ENCODE measurements at places on chromosomes 3 and 15.

DNA sequence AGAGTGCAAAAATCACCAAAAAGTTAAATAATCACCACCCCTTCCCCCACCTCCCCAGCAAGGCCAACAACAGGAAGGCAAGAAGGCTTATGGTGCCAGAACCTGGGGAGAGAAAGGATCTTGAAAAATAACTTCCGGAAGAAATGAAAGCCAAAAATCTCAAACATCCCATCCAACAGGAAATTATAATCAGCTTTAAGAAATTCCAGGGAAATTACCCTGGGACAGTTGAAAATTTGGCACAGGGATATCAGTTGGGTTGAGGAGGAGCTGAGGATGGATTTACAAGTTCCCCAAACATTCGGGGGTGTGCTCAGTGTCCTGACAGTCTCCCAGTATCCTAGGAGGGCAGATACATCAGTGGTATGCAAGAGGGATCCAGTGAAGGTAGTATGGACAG is 82.7 kb downstream of the POLR2M start:
- no peak for DNase-seq

- DNase-seq: no peak
Observed at GRCh38 chr3:69116897-69117296, 5.5 kb downstream of the LMOD3 start.

DNA sequence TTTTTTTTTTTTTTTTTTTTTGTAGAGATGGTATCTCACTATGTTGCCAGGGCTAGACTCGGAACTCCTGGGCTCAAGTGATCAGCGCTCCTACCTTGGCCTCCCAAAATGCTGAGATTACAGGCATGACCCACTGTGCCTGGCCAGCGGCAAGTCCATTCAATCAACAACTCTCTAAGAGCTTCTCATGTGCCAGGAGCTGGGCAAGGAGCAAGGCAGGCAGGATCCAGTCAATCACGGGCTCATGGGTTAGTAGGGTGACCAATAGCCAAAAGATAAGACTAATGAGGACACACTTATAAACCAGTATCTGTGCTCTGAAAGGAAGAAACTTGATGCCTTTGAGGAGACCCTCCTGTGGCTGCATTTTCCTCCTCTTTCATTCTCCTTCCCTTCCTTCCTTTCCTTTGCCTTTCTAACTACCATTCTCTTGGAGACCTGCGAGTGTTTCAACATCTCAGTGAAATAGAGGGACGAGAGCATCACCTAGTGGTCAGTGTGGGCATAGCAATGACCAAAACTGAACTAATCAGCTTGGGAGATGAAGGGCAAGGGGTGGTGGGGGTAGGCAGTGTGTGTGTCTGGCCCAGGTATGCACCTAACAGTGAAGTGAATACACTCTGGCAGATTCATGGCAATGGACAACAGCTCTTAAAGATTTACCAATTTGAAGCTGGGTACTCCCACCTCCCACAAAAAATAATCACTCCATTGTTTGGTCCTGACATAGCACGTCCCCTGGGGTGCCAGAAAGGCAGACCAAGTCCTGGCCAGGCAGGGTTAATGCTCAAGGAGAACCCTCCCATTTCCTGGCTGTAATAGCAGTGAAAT is 6.3 kb downstream of the RPP25 start:
- peak; percentile 89 for DNase-seq

DNA sequence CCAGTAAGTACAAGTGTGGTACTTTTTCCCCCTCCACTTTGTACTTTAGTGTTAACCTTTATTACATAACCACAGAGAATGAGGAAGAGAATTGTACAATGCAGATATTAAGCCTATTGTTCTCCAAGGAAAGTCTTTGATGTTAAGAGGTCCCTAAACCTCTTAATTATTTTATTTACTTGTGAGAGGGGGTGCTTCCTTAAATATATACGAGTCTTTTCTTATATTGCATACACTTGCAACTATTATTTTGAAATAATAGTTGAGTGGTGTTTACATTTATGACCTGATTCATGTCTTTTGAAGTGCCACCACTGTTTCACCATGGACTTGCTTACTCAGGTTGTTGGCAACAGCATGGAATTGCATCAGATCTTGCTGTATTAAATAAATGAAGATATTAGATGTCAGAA is 10.1 kb downstream of the USP3 start:
- peak; percentile 55 for DNase-seq

DNA sequence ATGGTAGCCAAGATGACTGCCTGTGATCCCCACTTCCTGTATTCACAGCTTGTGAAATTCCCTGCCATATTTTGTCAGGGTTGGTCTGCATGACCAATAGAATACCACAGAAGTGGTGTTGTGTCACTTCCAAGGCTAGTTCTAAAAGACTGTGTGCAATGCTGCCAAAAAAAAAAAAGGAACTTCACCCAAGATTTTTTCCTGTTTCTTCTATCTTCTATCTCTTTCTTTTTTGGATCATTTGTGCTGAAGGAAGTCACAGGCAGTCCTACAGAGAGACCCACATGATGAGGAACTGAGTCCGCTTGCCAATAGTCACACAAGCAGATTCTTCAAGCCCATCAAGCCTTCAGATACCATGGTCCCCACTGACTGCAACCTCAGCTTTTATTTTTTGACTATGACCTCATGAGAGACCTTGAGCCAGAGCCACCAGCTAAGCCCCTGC is 18.1 kb upstream of the RAF1 start:
- DNase-seq: no peak

GRCh38 chr15:47812470-47812999 is 95.2 kb downstream of the SEMA6D start:
- DNase-seq: peak; percentile 20

DNA sequence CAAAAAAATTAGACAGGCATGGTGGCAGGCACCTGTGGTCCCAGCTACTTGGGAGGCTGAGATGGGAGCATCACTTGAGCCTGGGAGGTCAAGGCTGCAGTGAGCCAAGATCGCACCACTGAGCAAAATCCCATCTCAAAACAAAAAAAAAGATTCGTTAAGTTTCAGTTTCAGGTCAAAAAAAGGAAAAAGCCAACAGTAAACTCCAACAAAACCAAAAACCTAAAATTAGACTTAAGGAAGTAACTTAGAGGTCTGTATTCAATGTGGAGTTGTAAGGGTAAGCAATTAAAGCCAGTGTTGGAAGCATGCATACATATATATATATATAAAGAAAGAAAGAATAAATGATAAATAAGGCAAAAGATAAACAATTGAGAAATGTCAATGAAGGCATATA is 11.8 kb downstream of the KPNA1 start:
- no peak for DNase-seq

GRCh38 chr15:88243895-88244787 is 12.4 kb downstream of the NTRK3 start:
- DNase-seq: no peak

- peak; percentile 64 for DNase-seq
Observed at GRCh38 chr3:124559846-124560574, 170.2 kb upstream of the UMPS start.

DNA sequence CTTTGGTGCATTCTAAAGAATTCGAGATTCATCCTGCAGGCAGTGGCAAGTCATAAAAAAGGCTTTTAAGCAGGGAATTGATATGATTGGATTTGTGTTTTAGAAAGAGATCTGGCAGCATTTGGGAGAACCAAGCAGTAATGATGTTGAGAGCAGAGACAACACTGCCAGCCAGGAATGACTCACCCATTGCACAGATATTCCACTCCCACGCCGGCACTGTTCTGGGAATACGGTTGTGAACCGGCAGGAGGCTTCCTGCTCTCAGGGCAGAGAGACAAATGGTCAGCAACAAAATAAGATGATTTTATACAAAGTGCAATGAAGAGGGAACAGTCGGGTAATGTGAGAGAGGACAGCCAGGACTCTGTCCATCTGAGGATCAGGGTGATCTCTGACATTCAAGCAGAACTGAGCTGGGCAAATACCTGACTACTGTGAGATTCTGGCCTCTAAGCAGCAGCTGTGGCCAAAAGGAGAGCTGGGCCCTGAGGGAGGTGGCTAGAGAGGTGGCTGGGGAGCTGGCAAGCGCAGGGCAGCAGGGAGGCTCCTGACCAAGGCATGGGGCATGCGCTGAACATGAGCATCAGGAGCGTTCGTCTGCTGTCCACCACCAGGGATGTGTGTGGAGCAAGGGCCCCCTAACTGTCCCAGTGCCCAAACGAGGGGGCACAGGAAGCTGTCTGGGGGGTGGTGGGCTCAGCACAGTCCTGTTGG is 56.1 kb upstream of the PLXNA1 start:
- DNase-seq: peak; percentile 24

DNA sequence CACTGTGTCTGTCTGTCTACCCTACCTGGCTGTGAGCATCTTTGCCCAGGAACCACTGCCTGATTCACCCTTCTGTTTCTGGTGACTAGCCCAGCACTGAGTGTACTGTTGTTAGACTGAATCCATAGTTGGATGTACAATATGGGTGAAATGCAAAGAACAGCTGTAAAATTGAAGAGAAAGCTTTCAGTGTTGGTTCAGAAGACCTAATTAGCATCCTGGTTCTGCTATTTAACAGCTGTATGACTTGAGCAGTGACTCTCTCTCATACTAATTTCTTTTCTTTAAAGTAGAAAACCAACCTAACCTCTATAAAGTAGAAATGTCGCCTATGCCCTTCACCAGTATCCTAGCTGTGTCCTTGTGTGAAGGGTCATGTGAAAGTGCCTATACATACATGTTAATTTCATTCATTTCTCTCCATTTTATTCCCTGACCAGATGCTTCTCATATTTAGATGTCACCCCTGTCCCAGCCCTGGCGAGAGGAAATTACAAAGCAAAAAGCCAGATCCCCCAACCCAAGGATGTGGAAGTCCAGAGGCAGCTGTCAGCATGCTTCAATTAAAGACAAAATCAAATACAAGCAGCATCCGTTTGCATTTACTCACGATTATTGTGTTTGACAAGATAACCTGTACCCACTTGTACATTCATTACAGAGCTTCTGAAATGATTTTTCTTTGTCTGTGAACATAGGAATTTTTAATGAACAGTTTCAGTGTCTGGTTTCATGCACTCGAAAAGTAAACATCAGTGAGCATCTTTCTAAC is 305.7 kb upstream of the ICE2 start:
- no peak for DNase-seq

- no peak for DNase-seq
Observed at GRCh38 chr15:66948294-66948693, 117.1 kb upstream of the SMAD3 start.

DNA sequence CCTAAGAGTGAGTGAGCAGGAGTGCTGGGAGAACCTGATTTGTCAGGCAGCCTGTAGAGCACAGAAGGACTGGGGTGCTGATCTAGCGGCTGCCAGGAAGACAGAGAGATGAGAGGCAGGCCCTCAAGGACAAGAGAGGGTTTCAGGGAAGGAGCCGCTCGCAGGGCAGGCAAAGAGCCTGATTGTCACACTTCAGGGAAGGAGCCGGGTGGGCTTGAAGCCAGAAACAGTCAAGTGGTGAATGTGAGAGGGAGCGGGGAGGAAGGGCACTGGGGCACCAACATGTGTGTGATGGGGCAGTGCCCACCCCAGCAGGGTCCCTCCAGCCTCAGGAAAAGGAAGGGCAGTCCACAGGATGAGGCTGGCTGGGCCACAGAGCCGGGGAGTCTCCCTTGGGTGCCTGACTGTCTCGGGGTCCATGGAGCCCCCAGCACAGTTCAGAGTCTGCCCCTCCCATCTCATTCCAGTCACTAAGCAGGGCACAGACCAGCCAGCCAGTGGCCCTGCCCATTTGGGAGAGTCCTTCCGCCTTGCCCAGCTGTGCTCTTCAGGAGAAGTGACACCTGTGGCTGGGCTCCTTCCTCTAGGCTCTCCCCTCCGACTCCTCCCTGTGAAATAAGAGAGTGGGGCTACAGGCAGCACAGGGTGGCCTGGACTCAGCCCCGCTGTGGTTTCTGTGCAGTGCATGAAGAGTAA is 148.6 kb downstream of the RAB11A start:
- no peak for DNase-seq

All from Panc1 (cell line).